ENCODE measurements at places on chromosomes 6 and 20. TPM values are rescaled to one million over a fixed set of nuclear protein-coding genes. Genes with fewer than 3 reads are reported as not detected.

HLA-DPB1 gene
- 183 TPM for polyA plus RNA-seq

GRCh38 chr6:75098709-75099108 is 107.1 kb downstream of the COL12A1 start:
- no peaks in the 10 kb centered on the region for H3K4me1 ChIP-seq
- no peaks in the 10 kb centered on the region for H3K36me3 ChIP-seq
- no peak overlapping the region for H3K27ac ChIP-seq
- H3K27me3 ChIP-seq: no peaks in the 10 kb centered on the region
- H3K4me3 ChIP-seq: no peak overlapping the region

- no peak for DNase-seq
- no peaks in the 10 kb centered on the region for H3K27me3 ChIP-seq
- H3K4me3 ChIP-seq: no peak overlapping the region
- no peak overlapping the region for H3K27ac ChIP-seq
Observed at GRCh38 chr20:9523636-9524035, 9.2 kb downstream of the LAMP5 start.

- DNase-seq: no peak
- no peaks in the 10 kb centered on the region for H3K4me1 ChIP-seq
- H3K27ac ChIP-seq: no peak overlapping the region
- H3K27me3 ChIP-seq: no peaks in the 10 kb centered on the region
- no peaks in the 10 kb centered on the region for H3K36me3 ChIP-seq
Observed at GRCh38 chr6:9467741-9468140, 947.1 kb downstream of the TFAP2A start.

GTSF1L gene
- not detected for polyA plus RNA-seq

- peaks cover 19% of the 10 kb centered on the region for H3K27me3 ChIP-seq
Observed at GRCh38 chr20:57025666-57026224, 240.7 kb downstream of the BMP7 start.

Measured in immature natural killer cell (primary cell).